ENCODE measurements at places on chromosomes 7 and 10.
A peak's percentile ranks its signal among the peaks of the same experiment; 100 is the strongest.

DNA sequence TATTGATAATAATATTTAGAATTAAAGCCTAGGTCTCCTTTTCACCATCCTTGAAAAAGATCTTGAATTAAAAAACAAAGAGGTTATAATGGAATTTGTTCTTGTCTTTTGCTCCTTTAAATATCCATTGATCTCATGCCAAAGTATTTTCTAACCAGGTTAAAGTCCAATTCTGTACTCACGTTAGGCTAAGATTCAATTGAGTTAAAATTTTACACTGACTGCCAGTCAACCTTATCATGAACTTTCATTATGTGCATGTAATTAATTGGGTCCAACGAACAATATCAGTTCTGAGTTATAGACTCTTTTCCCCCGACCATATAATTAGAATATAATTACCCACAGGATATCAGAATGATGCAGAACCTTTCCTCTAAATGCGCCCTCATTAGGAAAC is 266.6 kb downstream of the DGKB start:
- DNase-seq, result no peak

GRCh38 chr7:26398756-26399509 is 107.3 kb downstream of the SNX10 start:
- peak; percentile 10 for DNase-seq

GRCh38 chr7:155918720-155919390 is 106.6 kb upstream of the SHH start:
- DNase-seq, result no peak

GRCh38 chr7:66627881-66628360 is 760 bp upstream of the KCTD7 start:
- DNase-seq, result no peak

- DNase-seq, result no peak
These were observed 176.5 kb upstream of the FAM3C start for GRCh38 chr7:121572615-121573014.

DNA sequence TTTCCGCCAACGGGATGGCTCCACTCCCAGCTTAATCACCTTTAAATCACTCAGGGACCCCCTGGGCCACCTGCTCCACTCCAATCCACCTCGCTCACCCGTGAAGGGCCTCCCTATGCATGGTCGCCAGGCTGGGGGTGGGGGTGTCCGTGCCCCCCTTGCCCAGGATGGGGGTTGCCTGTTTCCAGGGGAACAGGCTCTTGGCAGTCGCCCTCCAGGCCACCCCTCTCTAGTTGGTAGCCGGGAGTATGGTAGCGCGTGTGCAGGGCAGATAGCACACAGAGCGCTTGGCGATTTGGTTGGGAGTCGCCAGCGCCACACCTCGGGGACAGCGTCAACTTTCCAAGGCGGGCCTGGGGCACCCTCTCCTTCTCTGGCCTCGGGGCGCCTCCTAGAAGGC is 134.9 kb upstream of the ZNF92 start:
- DNase-seq, result no peak

DNA sequence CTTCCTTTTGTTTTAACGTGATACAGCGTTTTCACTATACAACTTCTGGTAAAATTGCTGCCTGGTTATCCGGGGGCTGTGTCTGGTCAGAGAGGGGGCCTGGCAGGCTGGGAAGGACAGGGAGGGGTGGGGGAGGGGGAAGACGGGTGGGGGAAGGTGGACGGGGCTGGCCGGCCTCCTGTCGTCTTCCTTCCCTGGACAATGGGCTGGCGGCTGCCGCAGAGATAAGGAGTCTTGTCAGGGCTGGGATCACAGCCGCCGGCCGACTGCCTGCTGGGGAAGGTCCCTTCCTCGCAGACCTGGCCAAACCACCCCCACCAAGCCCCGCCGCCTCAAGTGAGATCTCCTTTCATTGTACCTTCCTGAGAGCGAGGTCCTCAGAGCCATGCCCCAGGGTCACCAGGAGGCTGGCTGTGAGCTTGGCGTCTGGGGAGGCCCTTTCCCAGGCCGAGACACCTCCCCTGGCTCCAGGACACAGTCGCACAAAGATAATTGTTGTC is 151.2 kb upstream of the TNRC18 start:
- no peak for DNase-seq

DNA sequence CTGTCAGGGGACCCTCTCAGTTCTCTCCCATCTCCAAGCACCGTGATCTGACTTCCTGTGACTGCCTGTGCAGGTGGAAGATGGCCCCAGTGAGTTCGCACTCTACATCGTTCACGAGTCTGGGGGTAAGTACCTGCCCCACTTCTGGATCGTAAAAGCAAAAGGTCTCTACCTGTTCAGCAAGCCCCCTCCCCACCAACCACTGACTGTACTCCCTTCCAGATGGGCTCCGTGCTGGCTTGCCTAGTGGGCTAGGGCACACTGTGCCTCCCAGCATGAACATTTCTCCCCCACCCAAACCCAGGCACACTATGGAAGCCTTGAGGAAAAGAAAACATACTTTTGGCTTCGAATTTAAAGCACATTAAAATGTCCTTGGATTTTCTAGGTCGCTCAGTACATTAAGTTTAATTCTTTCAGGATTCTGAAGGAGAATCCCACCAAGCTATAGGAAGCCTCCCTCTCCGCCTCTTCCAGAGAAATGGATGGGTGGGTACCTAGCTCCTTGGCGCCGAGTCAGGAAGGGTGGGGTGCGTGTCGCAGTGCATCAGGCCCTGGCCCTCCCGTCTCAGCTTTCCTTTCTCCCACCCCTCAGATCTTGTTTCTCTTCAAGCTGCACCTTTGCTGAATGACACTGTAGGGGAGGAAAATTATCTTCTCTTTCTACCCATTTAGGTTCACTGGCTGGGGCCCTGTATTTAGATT is 11.0 kb upstream of the ZNF22 start:
- DNase-seq, result no peak

- DNase-seq, result no peak
These were observed 91.7 kb upstream of the PDGFA start for GRCh38 chr7:611281-611810.

GRCh38 chr7:52500841-52501240 is 534.6 kb upstream of the POM121L12 start:
- DNase-seq, result no peak

DNA sequence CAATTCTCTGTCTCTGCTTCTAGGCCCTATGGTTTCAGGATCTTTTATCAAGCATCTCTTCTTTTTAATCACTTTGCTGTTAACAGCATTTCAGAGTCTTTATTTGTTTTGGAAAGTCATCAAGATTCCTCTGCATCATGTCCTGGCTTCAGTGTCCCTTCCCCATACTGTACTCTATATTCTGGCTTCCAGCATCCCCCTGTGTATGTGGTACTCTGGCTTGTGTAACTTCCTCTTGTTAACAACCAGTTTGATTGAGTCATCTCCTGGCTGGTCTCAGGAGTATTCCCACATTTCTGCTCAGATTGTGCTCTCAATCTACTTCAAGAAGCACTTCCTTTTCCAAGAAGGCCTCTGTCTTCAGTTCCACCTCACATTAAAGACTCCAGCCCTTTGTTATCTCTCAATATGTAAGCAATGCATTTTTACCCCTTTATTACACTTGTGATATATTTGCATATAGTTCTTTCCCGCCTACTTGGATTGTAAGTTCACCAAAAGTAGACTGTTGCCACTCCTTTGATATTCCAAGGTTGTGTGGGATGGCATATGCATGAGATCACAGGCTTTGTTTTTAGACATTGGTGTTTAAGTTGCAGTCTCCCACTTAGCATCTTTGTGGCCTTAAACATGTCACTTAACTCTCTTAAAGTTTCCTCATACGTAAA is 15.1 kb upstream of the ATE1 start:
- DNase-seq, result no peak

DNA sequence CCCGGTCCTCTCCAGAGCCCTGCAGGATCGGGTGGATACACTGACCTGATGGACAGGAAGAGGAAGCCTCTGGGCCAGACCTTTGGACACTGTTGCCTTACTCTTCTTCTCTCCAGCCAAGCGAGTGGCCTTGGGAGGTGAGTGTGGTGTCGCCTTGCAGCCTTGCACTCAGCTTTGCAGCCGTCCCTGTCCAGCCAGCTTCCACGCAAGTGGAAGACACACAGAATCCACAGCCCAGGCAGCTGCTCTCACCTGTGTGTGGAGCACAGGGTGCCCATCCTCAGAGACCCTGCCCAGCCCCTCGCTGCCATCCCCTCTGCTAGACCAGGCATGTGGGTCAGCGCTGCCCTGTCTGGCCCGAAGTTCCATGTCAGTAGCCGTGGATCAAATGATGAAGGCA is 239.1 kb downstream of the EBF3 start:
- DNase-seq, result no peak

DNA sequence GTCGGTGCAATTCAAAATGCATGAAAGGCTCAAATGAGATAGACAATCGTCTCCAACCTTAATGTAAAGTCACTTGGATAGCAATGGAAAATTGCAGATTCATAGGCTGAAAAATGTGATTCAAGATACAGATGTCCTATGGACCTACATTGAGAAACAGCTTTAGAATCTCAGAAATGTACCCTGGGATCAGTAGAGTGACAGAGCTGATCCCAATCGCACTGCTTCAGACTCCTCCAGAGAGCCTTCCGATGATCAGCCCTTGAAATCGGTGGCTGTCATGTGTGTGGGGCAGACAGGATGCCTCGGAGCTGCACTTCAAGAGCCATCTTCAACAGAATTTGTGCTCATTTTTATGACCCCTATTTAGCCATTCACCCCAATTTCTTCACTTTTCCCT is 240.1 kb upstream of the GRB10 start:
- DNase-seq, result no peak

DNA sequence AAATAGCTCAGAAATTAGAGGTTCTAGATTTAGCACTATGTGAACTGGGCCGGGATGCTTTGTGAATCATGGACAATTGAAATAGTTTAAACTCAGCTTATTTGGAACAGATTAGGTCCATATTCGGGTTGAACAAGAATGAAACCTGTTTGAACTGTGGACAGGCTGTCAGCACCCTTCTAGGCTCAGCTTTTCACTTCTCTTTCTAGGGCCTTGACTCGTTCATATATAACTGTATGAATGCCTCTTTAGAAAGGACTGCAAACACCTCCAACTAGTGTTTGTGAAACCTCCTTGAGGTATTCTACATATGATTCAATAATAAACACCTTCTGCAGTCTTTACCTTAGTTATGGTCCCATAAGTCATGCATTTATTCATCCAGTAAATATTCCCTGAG is 115.6 kb downstream of the REEP3 start:
- no peak for DNase-seq

DNA sequence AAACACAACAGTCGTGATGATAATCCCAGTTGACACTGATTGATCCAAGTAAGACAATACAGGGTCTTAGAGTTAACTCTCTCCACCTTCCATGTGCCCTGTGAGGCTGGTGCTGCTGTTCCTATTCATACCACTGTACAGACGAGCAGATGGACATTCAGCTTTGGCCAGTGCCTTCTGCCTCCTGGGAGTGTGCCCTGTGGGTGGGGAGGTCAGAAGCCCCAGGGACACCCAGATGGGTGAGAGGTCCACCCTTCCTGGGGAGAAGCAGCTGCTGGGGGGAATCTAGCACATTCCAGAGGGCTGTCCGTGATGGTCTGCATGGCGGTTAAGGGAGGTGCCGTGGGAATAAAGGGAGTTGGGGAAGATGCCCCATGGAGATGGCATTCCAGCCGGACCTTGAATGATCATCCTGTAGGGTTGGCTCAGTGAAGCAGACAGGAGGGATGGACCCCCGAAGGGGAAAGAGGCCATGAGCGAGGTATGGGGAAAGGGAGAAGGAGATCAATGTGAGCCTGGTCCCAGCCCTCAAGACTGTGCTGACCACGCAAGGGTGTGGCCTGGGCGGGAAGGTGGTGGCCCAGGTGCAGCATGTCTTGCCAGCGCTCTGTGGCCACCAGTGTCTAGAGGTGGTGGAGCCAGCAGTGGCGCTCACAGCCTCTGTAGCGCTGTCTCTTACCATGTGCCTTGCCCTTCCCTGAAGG is 74.0 kb downstream of the ADCY1 start:
- no peak for DNase-seq

DNA sequence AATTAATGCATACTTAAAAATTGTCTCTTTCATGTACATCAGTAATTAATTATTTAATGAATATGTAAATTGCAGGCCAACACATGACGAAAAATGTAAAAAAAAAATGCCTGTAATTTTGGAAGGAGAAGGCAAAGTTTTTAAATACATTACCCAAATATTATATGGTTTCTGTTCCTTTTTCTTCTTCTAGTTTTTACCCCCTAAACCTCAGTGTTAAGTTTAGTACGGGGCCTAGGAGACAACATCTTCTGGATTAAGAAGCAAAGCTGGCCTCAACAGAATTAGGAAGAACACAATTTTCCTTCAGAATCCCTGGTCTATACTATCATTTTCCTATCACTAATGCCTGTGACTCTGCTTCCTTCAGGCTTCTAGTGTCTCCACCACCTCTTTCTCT is 459.3 kb upstream of the NRP1 start:
- DNase-seq, result no peak

DNA sequence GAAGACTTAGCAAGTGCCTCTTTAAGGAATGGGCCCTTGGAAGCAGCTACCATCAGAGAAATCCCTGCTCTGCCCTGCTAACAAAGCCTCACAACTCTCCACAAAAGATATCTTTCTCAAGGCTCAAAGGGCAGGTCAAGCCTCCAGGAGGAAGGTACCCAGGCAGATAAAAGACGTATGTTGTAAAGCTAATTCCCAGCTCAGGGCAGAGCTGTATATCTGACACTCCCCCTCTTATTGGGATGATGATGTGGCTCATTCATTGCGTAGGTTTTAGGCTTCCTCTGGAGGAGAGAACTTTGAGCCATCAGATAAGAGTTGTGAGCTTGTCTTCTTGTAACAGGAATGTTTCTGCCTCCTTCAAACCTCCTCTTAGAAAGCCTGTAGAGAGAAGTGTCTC is 145.4 kb downstream of the CALN1 start:
- DNase-seq, result no peak

DNA sequence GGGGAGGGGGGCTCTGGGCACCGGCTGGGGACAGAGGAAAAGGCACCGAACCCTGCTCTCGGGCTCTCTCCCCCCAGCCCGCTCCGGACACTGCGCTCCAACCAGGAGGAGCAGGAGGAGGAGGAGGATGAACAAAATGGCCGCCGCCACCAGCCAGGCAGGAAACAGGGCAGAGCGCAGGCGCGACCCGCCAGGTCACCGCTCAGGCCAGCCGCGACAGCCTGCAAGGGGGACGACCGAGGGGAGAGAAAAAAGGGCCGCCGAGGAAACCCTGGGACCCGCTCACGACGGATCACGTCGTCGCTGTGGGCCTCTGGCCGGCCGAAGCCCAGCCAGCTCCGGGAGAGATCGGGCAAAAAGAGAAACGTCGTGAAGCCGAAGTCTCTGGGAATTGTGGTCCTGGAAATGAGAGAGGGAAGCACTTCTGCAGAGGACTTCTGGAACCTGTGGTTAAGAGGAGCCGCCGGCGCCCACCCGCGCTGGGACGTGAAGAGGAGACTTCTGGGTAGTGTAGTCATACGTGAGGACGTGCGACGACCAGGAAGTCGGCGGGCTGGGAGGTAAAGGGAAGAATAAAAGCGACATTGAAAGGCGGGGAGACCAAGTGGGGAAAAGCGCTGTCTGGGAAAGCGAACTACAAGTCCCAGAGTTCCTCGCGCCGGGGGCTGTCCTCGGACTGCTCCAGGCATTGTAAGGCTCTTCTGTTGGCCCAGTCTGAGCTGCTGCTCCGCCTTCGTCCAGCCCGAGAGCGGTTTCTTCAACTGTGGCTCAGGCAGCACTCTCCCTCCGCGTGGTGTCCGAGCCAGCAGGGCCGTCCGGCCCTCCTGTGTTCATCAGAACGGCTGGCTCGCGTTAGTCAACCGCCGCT is at the start of gene TIAL1:
TSS of gene TIAL1 (minus strand) at position 428 of the 868 bp plus-strand sequence. CDS start 499 bp downstream, outside the sequence.
- peak; percentile 95 for DNase-seq

All from stimulated activated CD8-positive, alpha-beta memory T cell treated with anti-CD3 and anti-CD28 coated beads, Interleukin-7, amount 100 ng/mL, for 48 hours (primary cell).